ENCODE measurements at places on chromosomes 12 and 14.

DNA sequence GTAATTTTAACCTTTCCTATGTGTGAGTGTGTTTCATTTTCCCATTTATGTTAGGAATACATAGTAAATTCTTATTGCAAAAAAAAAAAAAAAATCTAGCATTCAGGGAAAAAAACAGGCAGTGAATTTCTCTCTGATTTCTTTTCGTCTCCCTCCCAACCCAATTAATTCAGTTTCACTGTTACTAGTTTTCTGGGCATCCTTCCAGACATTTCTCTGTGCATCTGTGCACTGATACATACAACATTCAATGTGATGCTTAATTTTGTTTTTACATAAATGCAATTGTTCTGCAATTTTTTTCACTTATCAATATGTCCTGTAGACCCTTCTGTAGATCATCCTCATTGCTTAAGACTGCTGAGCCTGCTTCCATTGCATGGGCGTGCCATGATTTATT lies 694.3 kb upstream of the TBX3 start:
- no peak for DNase-seq

- no peak for DNase-seq
Observed at GRCh38 chr14:61574514-61574807, 120.9 kb upstream of the HIF1A start.

- no peak for DNase-seq
Observed at GRCh38 chr14:91223028-91223783, 21.3 kb downstream of the GPR68 start.

DNA sequence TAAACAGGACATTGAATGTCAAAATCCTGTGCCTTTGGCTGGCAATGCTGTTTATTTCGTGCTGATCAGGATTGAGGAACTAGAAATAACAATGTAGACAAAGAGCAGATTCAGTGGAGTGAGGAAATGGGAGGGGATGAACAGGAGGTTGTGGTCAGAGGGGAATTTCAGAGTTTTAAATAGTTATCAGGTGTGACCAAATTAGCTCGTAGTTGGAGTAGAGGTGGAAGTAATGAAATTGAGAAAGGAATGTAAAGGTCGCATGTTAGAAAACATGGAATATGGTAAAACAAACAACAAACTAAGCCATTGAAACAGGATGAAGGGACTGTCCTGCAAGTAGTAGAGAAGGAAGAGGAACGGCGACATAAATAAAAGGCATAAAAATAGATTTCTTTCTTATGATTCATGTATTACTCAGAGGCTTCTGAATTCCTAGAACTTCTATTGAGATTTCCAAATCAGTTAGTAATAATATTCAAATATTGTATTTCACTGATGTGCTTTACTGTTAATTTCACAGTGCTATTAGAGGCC lies 9.5 kb upstream of the SAV1 start:
- peak; percentile 57 for DNase-seq

- no peak for DNase-seq
Observed at GRCh38 chr14:101350691-101351090, 210.6 kb upstream of the DIO3 start.

DNA sequence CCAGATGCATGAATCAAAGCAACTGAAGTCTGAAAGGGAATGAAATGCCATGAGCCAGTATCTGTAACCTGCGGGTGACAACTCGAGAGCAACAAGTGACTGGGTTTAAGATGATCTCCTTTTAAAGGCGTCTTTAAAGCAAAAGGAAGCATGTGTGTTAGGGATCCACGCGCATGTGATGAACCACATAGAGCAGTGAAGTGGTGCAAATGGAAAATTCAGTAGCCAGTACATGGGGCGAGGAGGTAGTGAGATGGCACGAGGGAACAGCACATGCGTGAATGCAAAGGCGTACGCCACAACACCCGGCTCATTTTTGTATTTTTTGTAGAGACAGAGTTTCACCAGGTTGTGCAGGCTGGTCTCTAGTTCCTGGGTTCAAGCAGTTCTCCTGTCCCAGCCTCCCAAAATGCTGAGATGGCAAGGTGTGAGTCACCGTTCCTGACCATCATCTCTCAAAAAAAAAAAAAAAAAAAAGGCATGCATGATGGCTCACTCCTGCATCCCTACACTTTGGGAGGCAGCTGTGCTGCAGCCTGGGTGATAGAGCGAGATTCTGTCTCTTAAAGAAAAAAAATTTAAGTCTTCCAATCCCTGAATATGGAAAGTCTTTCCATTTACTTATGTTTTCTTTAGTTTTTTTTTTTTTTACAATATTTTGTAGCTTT lies 24.6 kb upstream of the BCL7A start:
- no peak for DNase-seq

DNA sequence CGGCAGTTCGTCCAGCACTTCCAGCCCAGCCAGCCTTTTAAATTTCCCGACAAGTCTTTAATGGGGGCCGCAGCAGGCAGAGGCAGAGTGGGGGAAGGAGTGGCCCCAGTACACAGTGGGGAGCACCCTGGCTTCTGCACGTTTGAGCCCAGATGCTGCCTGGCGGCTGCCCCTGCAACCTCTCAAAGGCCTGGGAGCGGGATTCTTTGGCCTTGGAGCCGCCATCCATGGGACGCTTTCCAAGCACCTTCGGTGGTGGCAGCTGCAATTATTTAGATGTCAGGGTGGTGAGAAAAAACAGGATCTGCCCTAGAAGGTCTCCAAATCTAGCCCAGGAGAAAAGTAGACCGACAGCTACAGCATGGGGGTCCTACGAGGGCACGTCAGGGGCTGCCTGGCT lies 46.0 kb downstream of the FAM222A start:
- no peak for DNase-seq

- no peak for DNase-seq
Observed at GRCh38 chr12:17197971-17198370, 592.0 kb upstream of the LMO3 start.

DNA sequence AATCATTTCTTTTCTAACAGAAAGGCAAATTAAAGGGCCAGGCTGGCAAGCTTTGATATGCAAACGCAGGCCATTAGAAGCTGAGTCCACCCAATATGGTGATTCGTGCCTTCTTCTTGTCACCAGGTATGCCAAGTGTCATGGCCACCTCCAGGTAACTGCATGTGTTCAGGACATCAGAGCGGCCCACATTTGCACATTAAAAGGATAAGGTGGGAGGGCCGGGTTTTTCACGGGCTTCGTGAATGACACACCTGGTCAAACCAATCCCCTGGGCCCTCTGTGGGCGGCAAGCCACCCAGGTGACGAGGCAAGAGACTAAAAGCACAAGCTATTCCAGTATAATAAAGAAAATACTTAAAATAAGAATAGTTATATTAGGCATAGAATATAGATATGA lies 75.9 kb upstream of the TSPAN11 start:
- no peak for DNase-seq

- no peak for DNase-seq
Observed at GRCh38 chr12:14260011-14260993, 105.2 kb upstream of the ATF7IP start.

DNA sequence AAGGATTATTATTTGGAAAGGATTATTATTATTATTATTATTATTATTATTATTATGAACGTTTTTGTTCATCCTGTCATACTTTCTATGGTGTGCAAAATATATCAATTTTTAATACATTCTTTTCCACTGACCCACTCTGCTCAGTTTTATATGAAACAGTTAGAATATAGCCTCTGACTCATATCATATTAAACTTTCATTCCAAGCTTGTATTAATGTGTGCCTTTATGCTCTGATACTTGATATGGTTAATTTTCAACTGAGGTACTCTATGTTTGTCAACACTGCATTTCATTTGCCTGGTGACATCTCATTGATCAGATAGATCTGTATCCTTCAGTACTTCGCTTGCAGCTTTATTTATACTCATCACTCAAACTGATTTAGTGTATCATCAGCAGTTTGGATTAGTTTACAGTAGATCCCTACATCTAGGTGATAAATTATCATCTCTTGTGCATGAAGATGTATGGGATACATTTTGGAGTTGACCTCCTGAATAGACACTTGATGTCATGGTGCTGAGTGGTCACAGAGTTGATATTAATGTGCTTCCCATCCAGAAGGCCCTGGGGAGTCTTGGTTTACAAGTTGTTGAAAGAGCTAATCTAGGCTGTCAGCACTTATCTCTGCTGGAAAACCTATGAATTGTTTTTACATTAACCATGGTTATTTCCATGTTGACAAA lies 271.8 kb downstream of the TRHDE start:
- DNase-seq: no peak

GRCh38 chr14:61300754-61301153 lies 19.6 kb upstream of the TMEM30B start:
- no peak for DNase-seq

DNA sequence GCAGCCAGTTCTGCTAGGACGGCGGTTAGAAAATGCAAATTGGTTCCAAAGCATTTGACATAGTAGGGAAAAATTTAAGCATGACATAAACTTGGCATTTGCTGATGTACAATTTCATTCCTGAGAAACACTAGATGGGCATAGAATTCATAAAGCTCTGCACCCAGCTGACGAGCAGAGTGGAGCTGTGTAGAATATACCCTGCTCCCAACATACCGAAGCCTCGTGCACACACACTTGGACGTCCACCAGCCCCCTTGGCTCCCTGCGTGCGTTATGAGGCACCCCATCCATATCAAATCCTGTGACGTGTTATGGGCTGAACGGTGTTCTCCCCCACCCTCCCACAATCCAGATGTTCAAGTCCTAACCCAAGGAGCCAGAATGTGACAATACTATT lies 65.4 kb downstream of the CLMN start:
- DNase-seq: no peak

DNA sequence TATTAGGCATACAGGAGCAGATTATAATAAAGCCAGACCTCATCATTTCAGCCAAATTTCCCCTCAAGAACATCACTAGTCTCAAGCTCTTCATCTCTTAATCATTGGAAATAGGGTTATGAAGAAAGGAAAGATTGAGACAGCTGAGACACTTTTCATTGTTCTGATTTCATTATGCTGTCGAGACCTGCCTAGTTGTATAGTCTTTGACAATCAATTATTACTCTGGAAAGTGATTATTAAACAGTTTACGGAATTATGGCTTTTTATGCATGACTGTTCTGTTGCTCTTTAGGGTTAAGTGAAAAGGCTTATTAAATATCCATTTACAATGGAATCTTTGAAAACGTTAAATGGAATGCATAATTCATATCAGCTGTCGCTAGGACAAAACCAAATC lies 48.3 kb downstream of the TTC6 start:
- DNase-seq: no peak

DNA sequence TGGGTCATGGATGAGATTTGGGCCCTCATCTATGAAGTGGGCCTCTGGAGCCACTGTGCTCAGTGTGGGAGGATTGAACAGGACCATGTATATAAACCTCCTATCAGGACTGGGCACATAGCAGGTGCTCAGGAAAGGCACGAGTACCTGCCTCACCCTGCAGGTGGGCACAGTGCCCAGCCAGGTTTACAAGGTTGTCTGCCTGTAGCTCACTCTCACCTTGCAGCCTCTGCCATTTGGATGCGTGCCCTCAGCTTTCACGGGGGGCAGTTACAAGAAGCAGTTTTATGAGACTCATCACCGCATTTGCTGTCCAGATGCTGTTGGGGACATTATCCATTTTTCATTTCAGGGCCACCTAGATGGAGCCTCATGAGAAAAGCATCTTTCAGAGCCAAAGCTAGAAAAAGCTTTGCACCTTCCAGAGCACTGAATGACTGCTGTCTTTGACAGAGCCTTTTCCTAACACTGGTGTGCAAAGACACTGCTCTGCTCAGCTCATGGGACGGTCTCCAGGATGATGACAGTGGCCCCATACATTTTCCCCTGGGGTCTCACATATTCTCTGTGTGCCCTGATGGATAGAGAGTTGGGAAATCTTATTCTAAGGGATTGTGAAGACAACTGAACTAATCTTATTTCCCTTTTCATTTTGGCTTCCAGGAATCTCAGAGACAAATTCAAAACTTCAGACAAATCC lies 327.5 kb upstream of the RTL1 start:
- DNase-seq: no peak

DNA sequence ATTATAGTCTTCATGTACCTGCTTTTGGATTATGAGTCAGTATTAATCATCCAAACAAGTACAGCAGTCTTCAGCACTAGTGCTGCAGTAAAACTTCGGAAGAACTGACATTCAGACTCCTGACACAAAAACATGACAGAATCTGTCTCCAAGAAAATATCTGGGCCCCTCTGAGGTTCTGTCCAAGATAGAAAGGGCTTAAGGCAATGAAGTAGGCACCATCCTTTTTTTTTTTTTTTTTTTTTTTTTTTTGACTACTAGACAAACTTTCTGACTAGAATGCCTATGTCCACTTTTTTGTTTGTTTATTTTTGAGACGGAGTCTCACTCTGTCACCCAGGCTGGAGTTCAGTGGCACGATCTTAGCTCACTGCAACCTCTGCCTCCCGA lies 112.5 kb downstream of the MED13L start:
- DNase-seq: no peak

- DNase-seq: no peak
Observed at GRCh38 chr12:22765421-22766130, 140.6 kb downstream of the ETNK1 start.

GRCh38 chr14:64294672-64295413 lies 672 bp upstream of the ESR2 start:
- DNase-seq: peak; percentile 90

DNA sequence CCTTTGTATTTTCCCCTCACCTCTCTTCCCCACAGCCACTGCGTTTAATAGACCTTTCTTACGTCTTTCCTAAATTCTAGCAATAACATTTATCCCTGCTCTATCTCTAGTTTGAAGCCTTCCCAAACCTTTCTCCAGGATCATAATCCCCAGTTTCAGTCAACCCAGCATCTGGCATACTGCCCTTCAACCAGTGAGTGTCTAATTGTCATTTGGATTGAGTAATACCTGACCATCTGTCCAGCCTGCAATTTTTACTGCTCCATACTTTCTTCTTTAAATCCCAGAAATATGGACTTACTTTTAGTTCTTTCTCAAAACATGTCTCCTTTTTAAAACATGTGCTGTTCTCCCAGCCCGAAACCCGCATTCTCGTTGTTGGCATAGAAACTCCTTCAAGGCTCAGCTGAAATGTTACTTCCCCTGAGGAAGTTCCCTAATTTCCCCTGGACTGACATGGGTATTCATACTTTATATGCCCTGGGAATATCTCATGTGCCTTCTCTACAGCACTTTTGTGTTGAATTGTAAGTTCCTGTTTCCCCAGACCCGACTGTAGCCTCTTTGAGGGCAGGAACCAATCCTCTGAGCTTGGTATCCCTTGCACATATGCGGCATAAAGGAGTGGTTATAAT lies 65.1 kb upstream of the ETV6 start:
- no peak for DNase-seq

- no peak for DNase-seq
Observed at GRCh38 chr12:108822497-108823205, 34.7 kb downstream of the SSH1 start.

- no peak for DNase-seq
Observed at GRCh38 chr12:114952573-114953271, 268.7 kb upstream of the TBX3 start.
